GM12878 (cell line): ENCODE measurements at places on chromosomes 1 and 21. TPM values are rescaled to one million over a fixed set of nuclear protein-coding genes. Genes with fewer than 3 reads are reported as not detected.

CAMK2N1 gene
- 0.08 and 0.23 TPM in 2 replicates for total RNA-seq

DNA sequence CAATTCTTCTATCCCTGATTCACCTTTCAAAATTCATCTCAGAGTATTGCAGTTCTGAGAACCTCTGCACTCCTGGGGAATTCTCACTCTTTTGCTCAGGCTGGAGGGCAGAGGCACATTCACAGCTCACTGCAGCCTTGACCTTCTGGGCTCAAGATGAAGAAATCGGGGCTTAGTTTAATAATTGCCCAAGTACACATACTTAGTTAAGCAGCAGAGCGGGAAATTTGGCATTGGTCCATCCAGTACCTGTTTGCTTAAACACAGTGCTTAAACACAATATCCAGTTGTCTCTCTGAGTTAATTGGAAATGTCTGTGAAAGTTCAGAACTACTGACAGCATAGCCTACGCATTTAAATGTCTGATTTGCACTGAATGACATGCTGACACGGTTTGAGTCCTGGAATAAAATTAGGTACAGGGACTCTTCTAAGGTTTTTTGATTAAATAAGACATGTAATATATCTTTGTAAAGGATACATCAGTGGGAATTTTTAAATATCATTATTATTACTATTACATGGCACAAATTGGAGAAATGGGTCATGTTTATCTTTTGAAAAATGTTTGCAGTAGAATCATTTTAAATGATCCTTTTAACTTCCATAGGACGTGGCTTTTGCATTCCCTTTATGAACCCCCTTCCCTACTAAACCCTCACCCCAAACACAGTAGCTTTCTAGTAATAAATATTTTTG lies 337.4 kb downstream of the SRGAP2C start:
- no peaks in the 10 kb centered on the region for H3K4me1 ChIP-seq
- no peaks in the 10 kb centered on the region for H3K36me3 ChIP-seq
- no peak overlapping the region for H3K27ac ChIP-seq
- no peak for DNase-seq
- H3K27me3 ChIP-seq: peaks cover 2% of the 10 kb centered on the region; the same call in 1 of the 2 replicates
- H3K4me3 ChIP-seq: no peak overlapping the region

DNA sequence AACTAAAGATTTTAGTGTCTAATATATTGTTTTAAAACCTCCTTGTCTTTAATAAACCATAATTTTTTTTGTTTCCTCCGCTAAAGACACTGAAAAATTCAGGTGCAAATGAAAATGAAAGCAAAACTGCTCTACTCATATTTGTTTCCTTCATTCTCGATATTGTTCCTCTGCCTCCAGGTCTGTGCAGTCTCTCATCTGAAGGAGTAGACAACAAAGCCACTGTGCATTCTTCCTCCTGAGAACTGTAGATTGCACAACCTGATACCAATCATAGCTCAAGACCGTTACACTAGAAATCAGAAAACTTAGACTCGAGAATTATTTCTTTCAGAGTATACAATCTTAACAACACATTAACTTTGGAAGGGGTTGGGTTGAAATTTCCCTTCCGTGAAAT lies 373.1 kb upstream of the CXADR start:
- no peaks in the 10 kb centered on the region for H3K4me1 ChIP-seq
- no peak overlapping the region for H3K27ac ChIP-seq
- H3K36me3 ChIP-seq: no peaks in the 10 kb centered on the region
- no peak overlapping the region for H3K4me3 ChIP-seq
- no peaks in the 10 kb centered on the region for H3K27me3 ChIP-seq
- no peak for DNase-seq

DNA sequence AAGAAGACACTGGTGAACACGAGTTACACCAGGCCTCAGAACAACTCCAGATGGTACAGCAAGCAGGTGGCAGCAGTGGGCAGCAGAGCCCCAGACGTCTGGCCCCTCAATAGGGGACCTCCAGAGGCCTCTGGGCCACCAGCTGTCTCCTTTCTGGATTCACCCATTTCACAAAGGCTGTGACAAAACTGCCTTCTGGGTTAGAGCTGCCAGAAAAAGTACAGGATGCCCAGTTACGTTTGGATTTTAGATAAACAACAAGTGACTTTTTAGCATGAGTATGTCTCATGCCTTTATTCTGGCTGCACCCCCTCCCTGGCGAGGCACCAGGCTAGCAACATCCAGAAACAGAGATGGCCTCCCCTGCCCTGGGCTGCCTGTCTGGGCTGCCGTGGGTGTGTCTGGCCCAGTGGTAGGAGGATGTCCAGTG lies 30.1 kb downstream of the ITPKB start:
- H3K36me3 ChIP-seq: peaks cover 1% of the 10 kb centered on the region; the same call in 1 of the 2 replicates
- H3K27ac ChIP-seq: no peak overlapping the region
- no peaks in the 10 kb centered on the region for H3K27me3 ChIP-seq
- H3K4me1 ChIP-seq: peaks cover 27% of the 10 kb centered on the region

SPATA1 gene
- total RNA-seq: 2.2 and 2.4 TPM in 2 replicates

RHEX gene
- total RNA-seq: 7.7 and 11.4 TPM in 2 replicates

CR2 gene
- total RNA-seq: 67.3 and 74.8 TPM in 2 replicates

DNA sequence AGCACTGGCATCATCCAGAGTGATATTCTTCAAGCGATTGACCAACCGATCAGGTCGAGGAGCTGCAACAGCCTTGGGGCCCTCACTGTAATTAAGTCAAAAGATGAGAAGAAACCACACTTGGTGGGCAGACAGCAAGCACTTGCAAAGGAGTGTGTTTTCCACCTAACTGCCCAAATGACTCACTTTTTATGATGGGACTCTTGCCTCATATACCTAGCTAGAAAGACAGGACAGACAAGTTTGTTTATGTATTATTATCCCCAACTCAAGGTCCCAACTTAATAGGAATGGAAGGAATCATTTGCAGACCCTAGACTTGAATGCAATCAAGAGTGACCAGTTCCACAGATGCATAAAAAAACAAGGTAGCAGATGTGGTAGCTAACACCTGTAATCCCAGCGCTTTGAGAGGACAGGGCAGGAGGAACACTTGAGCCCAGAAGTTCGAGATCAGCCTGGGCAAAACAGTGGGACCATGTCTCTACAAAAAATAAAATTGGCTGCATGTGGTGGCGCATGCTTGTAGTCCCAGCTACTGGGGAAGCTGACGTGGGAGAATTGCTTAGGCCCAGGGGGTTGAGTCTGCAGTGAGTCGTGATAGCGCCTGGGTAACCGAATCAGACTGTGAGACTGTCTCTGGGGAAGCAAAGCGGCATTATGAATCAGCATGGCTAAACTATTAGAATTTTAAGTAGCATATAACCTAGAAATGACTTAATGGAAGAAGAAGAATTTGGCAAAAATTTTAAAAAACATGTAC lies 2.3 kb upstream of the NRAS start:
- no peaks in the 10 kb centered on the region for H3K4me1 ChIP-seq
- H3K27me3 ChIP-seq: no peaks in the 10 kb centered on the region
- no peak overlapping the region for H3K27ac ChIP-seq
- no peak for DNase-seq
- H3K4me3 ChIP-seq: no peak overlapping the region
- H3K36me3 ChIP-seq: peaks cover 9% of the 10 kb centered on the region

DNA sequence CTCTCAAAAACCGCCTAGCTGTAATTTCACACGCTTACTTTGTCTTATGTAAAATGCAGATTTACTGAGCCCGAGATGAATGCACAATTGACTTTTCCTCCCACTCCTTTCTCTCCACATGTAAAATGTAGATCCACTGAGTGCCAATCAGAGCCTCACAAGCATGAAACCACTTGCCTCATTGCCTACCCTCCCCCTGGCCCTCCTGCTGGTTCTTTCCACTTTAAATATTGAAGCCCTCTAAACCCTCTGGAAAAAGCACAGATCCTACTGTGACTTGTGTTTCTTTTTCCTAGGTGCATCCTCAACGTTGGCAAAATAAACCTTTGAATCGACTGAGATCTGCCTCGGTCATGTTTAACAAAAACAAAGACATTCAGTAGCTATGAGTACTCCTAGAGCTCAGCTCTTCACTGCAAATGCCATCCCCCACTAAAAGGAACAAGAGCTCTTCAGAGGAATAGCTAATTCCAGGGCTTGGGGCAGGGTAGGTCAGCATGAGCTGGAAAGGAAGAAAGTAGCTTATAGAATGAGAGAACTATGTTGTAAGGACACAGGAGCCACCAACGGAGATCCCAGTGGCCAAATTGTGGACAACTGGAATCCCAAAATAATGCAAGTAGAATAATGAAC lies 365.5 kb upstream of the RUNX1 start:
- no peak overlapping the region for H3K27ac ChIP-seq
- no peaks in the 10 kb centered on the region for H3K4me1 ChIP-seq
- DNase-seq: no peak
- no peaks in the 10 kb centered on the region for H3K27me3 ChIP-seq
- H3K36me3 ChIP-seq: no peaks in the 10 kb centered on the region
- no peak overlapping the region for H3K4me3 ChIP-seq

SPSB1 gene
- total RNA-seq: 0.74 and 1.1 TPM in 2 replicates
